ENCODE measurements at places on chromosomes 6 and 20.

- no peak for DNase-seq
Measured at GRCh38 chr6:34644716-34645115, 51.9 kb downstream of the ILRUN start.

GRCh38 chr20:9485614-9486340, 28.6 kb upstream of the LAMP5 start:
- DNase-seq: no peak

GRCh38 chr6:11699576-11699975, 79.0 kb downstream of the ADTRP start:
- no peak for DNase-seq

- DNase-seq: no peak
Measured at GRCh38 chr6:104170401-104170800, 689.3 kb downstream of the HACE1 start.

DNA sequence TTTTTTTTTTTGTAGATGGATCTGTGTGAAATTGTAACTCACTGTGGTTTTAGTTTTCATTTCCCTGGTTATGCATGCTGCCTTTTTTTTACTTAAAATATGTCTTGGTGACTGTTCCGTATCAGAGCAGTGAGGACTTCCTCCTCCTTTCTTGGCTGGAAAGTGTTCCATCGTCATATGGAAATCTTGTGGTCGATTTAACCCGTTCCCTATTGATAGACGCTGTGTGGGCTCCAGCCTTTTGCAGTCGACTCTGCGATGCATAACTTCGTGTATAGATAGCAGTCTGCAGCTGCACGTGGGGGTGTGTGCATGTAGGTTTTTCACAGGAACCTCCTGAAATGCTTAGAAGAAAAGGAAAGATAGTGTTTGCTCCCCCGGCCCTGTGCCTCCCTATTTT, 28.1 kb upstream of the PNPLA1 start:
- no peak for DNase-seq

GRCh38 chr6:127980996-127981395, 80.1 kb upstream of the THEMIS start:
- no peak for DNase-seq

DNA sequence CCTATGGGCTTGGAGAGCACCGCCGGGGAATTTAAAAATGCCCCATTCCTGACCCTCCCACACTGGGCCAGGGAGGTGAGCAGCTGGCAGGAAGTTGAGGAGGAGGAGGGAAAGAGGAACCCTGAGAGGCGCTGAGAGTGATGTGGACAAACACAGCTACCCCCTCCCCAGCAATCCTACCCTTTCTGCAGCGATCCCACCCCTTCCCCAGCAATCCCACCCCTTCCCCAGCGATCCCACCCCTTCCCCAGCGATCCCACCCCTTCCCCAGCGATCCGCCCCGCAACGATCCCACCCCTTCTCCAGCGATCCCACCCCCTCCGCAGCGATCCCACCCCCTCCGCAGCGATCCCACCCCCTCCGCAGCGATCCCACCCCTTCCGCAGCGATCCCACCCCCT, 111.6 kb downstream of the SYCP2 start:
- DNase-seq: no peak

GRCh38 chr6:84811351-84811750, 47.0 kb upstream of the TBX18 start:
- DNase-seq: no peak

GRCh38 chr6:129733290-129733689, 23.3 kb upstream of the ARHGAP18 start:
- DNase-seq: no peak

- no peak for DNase-seq
Measured at GRCh38 chr20:58407201-58407873, 18.3 kb downstream of the VAPB start.

DNA sequence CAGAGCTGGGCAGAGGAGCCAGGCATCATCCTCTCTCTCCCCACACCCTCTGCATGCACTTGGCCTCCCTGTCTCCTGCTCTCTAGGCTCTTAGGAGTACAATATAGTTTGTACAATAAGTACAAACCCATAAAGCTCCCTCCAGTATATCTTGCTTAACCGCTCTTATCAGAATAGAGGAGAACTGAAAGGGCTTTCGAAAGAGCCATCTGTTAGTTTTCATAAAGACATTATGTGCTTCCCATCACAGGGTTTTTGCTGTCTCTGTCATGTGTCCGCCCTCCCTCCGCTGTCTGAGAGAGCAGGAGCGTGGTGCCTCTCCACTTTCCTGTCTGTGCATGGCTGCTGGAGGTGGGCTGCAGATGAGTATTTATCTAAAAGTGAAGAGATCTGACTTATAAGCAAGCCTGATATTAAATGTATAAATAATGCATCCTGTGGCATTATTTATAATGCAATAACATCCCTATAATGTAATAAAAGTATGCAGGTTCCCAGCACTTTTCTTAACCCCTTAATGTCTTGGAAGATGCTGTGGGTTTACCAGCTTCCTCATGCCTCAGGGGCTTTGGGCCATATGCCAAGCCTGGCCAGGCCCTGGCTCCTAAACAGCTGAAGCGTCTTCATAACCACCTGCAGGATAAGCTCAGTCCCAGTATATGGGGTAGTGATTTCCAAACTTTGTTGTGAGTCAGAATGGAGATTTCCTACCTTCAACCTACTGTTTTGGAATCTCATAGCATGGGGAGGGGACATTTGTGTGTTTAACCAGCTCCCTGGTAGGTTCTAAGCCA, 297.1 kb downstream of the DHX35 start:
- DNase-seq: no peak

DNA sequence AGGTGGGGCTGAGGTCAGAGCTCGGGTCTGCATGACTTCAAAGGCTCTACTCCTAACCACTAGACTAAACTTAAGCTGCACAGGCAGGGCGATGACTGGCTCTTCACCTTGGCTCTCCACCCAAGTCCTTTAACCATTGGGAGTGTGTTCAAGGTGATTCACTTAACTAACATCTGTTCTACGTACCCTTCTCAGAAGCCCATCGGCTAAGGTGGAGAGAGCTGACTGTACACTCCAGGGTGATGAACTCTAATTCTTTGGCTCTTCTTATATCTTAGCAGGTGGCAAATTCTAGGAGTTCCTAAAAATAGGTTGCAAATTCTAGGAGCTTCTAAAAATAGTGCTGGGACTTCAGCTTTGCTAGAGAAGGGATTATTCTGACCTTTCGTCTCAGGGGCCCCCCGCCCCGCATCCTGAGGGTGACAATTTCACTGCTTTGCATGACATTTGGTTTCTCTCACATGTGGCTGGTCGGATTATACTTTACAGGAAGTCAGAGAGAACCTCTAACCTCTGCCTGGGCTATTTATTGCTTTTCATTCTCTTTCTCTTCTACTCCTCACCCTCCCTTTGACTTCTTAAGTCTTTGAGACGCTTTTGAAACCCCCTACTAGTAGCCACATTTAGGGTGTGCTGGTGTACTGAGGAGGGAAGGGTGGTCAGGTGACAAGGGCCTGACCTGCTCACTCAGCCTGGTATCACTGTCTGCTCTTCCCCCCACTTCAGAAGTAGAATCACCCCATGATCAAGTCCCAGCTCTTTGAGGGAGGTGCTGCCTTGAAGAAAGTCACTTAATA, 55.5 kb downstream of the PRDM1 start:
- no peak for DNase-seq

DNA sequence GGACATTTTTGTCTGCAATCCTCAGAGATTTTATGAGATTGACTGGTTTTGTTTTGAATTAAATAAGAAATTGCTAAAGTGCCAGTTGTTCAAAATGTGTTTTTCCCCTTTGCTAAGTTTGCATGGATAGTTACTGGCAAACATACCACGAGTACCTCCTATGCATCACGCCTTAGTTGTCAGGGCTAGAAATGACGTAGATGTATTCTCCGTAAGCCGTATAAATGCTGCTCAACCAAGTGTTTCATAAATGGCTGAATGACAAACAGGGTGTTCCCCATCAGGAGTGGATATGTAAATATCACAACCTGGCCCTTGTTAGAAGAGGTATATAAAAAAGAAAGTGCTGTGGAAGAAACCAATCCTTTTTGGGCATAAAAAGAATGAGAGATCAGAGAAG, 341.1 kb upstream of the ZFP64 start:
- no peak for DNase-seq

GRCh38 chr6:113694278-113695077, 162.7 kb upstream of the MARCKS start:
- DNase-seq: no peak

All from esophagus squamous epithelium (tissue), 5 donors.